Muscle of leg (tissue), 16 donors: ENCODE measurements at places on chromosomes 16 and 17.

DNA sequence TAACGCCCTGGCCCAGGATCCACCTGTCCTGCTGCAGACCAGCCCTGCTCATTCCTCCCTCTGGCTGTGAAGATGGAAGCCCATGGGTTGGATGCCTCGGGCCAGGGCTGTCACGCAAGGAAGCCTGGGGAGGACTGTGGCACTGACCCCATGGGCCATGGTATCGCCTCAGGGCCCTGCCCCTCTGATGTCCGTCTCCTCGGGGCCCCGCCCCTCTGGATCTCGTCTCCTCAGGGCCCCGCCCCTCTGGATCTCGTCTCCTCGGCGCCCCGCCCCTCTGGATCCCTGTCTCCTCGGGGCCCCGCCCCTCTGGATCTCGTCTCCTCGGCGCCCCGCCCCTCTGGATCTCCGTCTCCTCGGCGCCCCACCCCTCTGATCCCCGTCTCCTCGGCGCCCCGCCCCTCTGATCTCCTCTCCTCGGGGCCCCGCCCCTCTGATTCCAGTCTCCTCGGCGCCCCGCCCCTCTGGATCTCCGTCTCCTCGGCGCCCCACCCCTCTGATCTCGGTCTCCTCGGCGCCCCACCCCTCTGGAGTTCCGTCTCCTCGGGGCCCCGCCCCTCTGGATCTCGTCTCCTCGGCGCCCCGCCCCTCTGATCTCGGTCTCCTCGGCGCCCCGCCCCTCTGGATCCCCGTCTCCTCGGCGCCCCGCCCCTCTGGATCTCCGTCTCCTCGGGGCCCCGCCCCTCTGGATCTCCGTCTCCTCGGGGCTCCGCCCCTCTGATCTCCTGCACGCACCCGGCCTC is 24.0 kb downstream of the METRNL start:
- DNase-seq: no peak

DNA sequence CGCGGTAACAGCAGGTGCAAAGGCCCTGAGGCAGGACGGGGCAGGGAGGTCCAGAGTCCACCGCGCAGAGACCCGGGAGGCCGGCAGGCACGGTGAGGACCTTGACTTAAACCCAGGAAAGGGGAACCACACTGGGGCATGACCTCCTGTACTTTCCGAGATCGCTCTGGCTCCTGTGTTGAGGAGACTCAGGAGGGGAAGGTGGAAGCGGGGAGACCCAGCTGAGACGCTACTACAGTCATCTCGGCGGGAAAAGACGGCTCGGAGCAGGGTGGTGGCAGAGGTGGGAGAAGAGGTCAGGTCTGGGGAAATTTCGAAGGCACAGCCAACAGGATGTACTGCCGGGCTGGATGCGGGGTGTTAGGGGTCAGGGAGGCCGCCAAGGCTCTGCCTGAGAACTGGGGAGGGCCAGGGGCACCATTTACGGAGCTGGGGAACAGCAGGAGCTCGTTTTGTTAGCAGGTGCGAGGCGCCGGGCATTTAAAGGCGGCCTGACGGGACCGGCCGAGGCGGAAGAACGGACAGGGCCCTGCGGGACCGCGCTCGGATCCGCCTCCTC is 22.3 kb downstream of the NPTX1 start:
- DNase-seq: peak; percentile 18

DNA sequence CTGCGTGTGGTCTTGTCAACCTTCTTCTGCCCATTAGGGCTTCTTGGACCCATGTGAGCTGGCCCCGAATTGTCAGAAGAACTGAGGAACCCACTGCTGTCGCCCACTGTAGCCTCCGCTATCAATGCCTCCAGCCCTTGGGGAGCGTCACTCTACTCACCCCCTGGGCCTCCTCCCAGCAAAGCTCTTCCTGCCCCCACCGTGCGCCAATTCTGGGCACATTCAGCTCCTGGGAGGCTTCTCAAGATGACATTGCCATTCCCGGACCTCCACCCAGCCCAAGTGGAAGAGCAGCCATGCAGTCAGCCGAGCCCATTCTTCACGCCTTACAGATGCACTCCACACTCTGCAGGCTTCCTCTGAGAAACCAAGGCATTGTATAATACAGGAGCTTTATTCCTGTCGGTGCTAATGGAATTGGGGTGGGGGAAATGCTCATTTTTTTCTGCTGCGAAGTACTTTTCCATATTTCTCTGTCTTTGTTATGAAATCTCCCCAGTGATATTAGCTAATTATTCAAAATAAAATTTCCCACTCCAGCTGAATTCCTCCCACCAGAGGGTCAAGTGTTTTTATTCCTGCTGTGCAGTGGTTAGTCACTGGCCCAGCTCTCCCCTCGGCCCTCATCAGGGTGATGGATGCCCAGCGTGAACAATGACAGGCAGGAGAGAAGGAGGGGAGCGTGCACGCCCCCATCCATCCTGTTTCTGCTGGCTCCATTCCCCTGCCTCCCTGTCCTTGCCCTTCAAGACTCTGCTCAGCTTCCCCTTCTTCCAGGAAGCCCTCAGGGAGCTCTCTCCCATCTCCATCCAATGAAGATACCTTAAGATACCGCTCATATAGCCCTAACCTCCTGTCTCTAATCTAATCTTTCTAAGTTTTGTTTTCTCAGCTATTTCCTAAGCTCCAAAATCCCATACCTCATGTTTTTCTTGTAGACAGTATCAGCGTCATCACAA is 87.7 kb downstream of the C16orf95 start:
- DNase-seq: no peak

DNA sequence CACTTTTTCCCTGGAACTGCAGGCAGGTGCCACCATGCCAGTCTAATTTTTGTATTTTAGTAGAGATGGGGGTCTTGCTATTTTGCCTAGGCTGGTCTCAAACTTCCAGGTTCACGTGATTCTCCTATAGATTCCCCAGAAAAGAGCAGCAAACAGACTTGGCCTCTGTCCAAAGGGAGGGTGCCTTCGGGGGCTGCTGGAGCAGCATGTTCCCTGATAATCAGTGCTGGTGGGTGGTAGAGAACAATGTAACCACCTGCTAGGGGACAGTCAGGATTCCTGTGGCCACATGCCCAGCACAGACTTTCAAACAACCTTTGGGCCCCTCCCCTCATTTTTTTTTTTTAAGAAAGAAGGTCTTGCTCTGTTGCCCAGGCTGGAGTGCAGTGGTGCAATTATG is 14.2 kb upstream of the CCNF start:
- DNase-seq: no peak

DNA sequence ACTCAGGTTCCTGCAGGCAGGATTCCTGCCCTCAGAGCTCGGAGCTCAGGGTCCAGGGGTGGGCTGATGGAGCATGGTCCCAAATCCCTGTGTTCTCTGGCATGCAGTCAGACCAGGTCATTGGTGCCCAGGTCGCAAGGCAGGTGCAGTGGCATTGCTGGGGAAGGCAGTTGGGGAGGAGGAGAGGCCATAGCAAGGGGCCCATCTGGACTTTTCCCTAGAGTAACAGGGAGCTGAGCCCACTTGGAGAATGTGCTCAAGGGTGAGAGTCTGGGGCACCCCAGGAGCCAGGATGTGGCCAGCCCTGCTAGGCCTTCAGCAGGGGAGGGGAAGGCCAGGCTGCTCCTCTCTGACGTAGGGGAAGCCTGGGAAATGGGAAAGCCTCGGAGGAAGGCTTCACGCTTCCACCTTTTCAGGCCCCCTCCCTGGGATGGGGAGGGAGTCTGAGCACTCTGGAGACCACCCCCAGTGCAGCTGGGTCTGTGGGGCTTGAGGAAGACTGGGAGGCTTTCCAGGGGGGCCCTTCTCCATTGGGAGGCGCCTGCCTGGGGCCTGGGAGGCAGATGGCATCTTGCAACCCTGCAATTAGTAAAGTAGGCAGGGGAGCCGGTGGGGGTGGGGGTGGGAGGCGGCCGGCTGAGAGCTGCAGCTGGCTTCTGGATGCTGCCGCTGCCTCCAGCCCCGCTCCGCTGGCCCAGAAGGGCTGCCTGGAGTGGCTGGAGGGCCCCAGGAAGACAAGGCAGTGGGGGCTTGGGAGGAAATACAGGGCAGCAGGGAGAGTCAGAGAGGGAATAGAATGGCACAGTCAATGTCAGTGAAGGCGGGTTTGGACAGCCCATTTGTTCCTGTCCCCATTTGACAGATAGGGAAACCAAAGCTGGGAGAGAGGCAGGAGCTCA is 21.1 kb upstream of the DOK4 start:
- no peak for DNase-seq

- DNase-seq: no peak
Measured at GRCh38 chr17:43402078-43402477, 3.3 kb downstream of the ARL4D start.

- DNase-seq: no peak
Measured at GRCh38 chr17:67671493-67671892, 46.2 kb upstream of the NOL11 start.

DNA sequence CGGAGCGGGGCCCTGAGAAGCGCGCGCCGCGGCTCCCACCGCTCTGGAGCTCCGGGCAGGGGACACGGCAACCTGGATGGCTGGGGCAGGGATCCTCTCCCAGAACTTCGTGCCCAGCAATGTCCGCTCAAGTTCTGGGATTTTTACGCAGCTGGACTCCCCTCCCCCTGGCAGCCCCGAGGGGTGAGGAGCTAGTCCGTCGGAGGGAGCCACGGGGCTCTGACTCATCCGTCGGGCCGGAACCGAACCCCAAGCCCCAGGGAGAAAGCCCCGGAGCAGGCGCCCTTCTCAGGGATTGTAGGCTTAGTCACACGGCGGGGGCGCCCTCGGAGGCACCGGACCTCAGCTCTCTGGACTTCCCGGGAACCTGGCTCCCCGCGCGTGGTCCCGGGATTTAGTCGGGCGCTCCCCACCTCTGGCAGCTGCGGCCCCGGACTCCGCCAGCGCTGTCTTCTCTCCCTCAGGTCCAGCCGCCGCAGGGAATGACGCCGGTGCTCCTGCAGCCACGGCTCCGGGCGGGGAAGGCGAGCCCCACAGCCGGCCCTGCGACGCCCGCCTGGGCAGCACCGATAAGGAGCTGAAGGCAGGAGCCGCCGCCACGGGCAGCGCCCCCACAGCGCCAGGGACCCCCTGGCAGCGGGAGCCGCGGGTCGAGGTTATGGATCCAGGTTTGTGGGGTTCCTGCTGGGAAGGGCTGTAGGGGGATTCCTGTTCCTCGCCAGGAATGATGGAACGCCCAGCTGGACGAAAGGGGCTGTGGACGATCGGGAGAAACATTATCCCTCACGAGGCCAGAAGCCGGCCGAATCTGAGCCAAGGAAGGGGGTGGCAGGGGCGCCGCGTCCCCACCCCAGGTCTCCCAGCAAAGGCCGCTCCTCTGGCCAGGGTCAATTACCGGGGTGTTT is 830 bp downstream of the SPHK1 start:
- DNase-seq: peak; percentile 34

GRCh38 chr17:27318228-27318627 is 24.3 kb downstream of the WSB1 start:
- no peak for DNase-seq

DNA sequence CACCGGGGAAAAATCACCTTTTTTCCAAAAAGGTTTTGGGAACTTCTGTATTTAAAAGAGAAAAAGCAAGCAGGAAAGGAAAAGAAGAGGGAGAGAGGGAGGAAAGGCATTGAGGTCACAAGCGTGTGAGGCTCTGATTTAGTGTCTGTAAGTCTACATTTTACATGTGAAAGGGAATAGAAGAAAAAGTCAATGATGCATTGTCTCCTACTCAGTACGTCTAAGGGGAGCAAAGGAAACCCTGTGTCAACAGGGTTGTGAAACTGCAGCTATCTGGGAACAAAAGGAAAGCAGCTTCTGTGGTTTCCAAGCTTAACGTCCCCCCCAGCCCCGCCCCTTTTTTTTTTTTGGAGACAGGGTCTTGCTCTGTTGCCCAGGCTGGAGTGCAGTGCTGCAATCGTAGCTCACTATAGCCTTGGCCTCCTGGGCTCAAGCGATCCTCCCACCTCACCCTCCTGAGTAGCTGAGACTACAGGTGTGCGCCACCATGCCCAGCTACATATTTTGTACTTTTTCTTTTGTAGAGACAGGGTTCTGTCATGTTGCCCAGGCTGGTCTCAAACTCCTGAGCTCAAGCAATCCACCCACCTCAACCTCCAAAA is 1.8 kb upstream of the CDC42EP4 start:
- DNase-seq: no peak

- DNase-seq: no peak
Measured at GRCh38 chr17:72622661-72623433, 469.6 kb downstream of the SLC39A11 start.

DNA sequence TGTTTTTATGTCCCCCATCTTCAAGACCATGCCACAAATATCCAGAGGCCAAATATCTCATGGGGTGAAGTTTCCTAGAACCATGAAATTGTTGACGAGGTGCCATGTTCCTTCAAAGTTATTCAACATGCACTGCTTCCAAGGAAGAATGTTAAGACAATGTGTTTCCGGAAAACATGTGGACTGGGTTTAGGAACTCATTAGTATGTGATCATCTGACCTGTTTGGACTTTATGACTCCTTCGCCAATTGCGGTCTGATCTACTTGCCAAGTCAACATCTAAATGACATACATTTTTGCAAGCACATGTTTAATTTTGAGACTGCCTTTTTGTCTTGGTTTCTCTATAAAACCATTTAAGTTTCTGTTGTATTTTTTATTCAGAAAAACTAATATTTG is 234.8 kb downstream of the MAF start:
- DNase-seq: peak; percentile 57

GRCh38 chr17:73983621-73984400 is 219.7 kb upstream of the RPL38 start:
- DNase-seq: no peak

DNA sequence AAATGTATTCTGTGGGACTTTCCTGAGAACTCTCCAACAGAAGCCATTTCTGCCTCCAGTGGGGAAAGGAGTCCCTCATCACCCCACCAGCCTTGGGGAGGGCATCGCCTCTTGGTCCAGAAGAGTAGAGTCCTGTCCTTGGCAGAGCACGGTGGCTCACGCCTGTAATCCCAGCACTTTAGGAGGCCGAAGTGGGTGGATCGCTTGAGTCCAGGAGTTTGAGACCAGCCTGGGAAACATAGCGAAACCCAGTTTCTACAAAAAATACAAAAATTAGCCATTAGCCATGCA is 41.0 kb downstream of the LYRM1 start:
- no peak for DNase-seq

DNA sequence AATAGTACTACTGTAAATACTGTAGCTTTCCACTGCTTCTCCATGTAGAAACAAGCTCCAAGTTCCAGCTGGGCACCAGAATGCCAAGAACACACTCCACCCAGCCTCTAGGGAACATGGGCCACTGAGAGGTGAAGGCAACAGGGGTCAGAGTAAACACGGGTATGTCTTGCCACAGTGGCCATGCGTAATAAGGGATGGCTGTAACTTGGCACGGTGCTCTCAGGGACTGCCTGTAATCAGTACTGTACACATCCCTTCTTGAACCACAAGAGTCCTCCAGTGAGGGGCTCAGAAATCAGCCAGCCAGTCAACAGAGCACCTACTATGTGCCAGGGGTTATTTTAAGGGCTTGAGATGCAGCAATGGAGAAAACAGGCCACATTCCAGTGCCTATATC is 10.8 kb downstream of the LRRC59 start:
- no peak for DNase-seq

DNA sequence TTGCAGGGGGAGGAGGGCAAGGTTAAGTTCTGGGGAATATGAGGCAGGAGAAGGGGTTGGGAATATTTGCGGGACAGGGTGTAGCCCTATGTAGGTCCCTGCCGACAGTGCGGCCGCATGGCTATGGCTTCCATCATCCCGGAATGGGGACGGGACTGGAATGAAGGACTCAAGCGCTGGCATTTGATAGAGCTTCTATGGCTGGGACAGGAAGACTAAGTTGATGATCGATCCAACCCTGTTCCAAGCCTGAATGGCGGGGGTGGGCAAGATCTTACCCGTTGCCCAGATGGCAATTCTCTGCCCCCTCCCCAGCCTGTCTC is 47.1 kb downstream of the SRCIN1 start:
- DNase-seq: no peak
